ENCODE measurements at places on chromosomes 16 and 17.

DNA sequence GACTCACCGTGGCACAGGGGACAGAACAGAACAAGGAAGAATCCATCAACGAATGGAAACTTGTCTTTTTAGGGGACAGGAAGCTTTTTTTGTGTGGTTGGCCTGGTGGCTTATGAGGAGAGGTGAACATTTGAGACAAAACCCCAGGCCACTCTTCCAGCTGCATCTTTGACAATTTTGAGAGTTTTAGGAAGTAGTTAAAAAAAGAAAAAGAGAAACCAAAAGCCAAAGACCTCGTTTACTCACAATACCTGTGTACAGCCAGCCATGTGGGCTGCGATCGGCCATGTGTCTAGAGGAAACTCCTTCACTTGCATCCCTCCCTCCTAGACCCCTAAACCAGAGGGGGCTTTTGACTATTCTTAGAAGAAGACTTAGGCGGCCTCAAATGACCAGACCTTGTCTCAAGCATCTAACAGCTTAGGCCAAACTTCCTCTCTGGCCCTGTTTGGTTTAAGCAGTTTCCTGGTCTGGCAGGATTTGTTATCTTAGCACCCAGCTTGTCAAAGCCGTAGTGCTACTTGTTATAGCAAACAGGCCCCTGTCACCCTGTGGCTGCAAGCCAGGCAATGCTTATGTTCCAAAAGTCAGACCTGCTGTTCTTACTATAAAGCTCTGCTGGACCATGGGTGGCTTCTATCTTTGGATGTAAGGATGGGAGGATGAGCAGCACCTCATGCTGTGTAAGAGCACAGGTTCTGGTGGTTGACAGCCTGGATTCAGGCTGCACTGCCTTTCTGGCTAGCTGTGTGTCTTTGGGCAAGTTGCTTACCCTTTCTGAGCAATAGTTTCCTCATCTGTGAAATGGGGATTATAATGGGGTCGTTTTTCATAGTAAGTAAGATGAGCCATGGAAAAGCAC is 17.7 kb downstream of the KSR1 start:
- no peak for DNase-seq

- no peak for DNase-seq
Observed at GRCh38 chr16:76201385-76201784, 75.8 kb upstream of the CNTNAP4 start.

- peak; percentile 20 for DNase-seq
Observed at GRCh38 chr16:11135464-11135973, 120.5 kb downstream of the SOCS1 start.

DNA sequence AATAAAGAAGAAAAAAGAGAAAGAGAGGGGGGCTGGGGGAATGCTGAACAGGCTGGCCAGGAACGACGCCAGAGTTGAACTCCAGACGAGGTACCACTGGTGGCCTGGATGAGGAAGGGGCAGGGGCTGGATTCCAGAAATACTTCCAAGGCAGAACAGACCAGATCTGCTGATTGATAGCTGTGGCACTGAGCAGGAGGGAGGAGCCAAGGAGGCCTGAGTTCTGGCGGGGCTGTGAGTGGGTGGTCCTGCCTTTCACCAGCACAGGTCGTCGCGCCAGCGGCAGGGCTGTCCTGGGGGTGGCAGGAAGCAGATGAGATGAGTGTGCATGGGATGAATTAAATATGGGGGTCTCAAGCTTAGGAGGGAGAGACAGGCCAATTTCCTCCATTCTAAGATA is 5.5 kb downstream of the CCDC42 start:
- DNase-seq: peak; percentile 70

- DNase-seq: no peak
Observed at GRCh38 chr17:63703556-63704258, 3.8 kb upstream of the LIMD2 start.

DNA sequence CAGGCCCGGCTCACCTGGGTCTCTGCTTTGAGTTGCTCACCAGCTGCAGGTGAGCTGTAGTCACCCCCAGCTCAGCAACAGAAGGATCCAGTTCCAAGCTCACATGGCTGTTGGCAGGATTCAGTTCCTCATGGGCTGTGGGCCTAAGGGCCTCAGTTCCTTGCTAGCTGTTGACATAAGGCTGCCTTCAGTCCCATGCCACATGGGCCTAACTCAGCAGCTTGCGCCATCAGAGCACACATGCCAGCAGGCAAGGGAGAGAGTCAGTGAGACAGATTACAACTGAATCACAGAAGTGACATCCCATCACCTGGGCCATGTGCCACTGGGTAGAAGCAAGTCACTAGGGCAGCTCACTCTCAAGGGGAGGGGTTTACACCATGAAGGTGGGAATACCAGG is 24.7 kb downstream of the PSMD7 start:
- DNase-seq: no peak

DNA sequence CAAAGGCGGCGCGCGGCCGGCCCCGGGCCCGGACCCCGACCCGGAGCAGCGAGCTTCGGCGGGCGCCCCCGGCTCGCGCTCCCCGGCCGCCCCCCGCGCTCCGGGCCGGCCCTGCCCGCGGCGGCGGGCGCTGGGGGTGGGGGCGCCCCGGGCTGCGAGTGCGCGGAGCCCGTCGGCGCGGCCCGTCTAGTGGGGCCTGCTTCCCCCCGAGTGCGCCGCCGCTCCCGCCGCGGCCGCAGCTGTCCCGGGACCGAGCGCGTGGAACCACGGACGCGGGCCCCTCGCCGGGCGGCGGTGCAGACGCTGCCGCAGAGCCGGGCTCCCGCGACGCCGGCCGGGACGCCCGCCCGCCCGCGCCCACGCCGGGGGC is 308 bp downstream of the ADCY9 start:
- no peak for DNase-seq

DNA sequence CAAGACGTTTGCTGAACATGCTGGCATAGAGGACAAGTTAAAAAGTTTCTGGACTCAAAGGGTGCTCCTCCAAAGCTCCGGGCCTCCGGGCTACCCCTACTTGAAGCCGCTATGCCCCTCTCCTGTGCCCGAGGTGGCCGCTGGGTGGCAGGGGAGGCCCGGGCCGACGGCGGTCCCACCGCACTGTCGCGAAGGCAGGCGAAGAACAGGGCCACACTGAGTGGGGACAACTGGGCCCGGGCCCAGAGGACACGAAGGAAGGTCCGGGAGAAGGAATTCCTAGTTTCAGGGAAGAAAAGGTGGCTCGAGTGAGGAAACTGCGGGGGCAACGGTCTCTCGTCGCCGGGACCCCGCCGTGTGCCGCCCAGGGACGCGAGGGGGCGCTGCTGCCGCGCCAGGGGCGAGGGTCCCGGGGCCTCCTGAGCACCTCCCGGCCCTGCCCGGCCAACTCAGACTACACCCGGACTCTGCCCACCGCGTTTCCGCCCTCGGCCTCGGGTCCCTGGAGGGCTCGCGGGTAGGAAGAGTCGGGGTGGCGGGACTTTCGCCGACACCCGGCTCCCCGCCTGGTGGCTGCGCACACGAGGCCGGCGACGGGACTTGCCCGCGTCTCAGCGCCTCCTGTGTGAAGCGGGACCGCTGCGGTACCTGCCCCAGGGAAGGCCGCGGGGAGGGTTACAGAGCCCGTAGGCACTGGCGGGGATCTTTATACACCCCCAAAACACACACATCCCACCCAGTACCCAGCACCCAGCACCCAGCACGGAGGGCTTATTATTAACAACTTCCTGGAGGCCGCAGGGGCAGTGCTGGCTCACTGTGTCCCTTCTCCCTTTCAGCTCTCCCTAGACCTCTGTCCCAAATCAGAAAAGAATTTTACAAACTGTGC is 772 bp upstream of the CHCT1 start:
- DNase-seq: peak; percentile 57

DNA sequence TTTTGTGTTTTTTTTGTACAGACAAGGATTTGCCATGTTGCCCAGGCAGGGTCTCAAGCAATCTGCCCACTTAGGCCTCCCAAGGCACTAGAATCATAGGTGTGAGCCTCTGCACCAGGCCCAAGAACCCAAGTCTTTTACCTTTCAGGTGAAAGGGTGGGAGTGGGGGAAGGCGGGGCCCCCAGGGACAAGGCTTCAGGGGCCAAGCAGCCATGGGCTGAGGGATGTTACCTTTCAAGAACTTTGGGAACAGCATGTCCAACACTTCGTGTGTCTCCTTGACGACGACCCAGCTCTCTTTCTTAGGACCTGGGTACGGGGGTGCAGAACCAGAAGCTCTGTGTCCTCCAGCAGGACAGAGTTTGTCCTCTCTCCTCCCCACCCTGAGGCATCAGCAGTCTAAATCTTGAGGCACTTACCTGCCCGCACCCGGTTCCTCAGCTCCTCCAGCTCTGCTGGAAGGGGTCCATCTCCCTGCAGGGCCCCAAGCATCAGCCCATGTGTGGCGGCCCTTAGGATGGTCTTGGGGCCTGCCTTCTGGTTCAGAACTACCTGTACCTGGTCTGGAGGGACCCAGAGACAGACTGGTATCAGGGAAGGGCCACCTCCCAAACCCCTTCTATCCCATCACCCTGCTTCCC is 9.0 kb downstream of the SLC5A2 start:
- DNase-seq: no peak

DNA sequence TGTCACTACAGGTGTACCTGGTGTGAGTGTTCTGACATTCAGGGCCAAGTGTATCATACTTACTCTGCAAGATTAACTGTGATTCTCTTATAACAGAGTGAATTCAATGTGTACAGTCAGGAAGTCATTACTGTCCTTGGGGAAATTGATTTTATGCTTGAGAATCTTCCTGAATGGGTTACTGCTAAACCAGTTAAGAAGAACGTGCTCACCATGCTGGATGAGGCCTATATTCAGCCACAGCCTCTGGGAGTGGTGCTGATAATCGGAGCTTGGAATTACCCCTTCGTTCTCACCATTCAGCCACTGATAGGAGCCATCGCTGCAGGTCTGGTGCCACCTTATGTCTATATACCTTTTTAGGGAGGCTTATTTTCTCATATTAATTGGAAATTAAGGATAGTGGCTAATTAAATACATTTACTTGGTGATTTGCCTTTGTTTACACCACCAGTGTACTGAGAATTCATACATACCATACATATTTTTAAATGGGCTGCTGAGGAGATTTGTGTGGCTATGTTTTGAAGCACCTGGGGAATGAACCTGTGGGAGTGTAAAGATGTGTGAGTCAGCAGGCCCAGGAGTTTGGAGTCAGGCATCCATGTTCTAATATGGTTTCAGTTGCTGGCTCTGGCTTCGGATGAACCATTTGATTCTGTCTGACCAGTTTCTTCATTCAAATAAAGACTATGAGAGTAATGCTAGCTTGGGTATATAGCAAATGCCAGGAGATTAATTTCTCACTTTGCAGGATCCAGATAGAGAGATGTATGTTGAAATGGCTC is 3.1 kb downstream of the ALDH3A2 start:
- DNase-seq: no peak

DNA sequence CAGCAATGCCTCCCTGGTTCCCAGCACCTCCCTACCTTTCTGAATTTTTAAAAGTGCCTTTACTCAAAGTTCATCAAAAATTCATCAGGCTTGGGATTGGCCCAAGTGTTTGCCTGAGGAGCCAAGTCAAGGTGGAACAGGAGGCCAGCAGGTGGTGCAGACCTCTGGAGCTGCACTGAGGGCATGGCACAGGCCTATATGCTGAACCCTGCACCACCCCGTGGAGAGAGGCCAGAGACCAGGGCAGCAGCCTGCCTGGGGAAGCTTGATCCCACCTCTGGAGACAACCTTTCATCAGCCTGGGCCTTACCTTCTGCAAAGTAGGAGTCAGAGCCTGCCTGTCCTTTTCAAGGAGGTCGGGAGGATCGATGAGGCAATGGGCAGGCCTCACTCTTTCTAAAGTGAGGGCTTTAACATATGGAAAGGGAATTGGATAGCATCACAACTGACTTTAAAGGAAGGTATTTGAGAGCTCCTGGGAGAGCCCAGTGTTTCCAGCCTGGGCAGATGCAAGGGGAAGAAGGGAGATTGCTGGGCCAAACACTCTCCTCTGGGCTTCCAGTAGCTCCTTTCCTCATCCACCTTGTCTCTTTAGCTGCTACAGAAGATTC is 31.8 kb upstream of the TMEM132E start:
- no peak for DNase-seq

DNA sequence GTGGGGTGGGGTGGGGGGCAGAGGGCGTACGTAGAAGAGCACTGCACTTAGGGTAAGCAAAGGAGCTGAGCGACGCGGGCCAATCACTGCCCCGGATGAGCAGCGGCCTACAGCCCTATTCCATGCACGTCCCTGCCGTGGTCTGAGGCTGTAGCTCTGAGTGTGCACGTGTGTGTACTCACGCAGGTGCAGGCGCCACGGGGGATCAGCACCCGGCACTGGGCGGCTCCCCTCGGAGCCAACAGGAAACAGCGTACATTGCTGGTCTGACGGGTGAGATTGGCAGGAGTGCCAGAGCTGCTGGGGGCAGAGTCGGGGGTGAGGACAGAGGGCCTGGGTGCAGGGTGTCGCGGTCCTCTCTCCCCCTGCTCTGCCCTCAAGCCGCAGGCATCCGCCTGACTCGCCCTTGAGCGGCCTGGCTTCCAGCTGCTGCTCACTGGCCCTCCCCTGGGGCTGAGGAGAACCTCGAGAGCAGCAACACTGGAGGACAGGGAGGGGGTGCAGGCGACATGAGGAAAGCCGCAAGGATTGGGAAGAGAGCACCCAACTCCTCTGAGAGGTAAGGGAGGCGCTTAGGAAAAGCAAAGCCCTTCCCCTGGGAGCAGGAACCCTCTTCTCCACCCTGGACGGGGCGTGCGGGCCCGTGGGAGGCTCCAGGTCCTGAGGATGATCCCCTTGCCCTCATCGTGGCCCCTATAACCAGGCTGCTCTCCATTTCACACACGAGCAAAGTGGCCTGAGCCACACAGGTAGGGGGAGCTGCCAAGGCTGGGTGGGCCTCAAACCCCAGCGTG is 57.8 kb downstream of the ENGASE start:
- no peak for DNase-seq

DNA sequence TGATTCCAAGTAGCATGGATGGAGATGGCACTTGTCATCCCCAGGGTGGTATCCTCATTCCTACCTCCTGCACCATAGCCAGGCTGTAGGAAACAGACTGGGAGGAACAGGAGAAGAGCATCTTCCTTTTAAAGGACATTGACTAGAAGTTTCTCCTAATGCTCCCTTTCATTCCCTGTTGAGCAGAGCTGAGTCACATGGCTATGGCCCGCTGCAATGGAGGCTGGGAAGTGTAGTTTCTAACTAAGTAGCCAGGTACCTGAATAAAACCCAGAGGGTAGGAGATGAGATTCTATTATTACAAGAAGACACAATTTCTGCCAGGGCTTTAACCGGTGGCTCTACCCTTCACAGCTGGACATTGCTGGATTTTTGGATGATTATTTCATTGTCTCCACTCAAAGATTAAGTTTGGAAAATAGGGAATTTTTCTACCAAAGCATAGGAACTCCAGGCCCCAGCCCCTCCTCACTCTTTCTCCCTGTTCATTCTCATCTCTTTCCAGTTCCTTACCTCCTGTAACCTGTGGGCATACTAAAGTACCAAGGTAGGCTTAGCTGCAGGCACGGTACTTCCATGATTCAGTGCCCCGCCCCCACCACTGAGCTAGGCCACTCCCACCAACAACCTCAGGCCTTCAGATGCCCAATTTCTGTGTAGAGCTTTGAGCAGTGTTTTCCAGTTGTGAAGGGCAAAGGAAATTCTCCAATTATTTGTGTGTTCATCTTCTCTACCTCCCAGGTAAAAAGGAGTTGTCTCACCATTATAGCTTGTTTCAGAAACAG is 378.3 kb downstream of the CDH13 start:
- no peak for DNase-seq

- DNase-seq: no peak
Observed at GRCh38 chr17:50668838-50669581, 34.3 kb downstream of the ABCC3 start.

Data from fibroblast of upper back skin (primary cell).